ENCODE measurements at places on chromosomes 5 and 9.
A peak's percentile ranks its signal among the peaks of the same experiment; 100 is the strongest.

GRCh38 chr9:134916161-134916665, 1.5 kb downstream of the FCN1 start:
- DNase-seq: no peak

- no peak for DNase-seq
Measured at GRCh38 chr9:71752928-71753327, 15.4 kb downstream of the CEMIP2 start.

DNA sequence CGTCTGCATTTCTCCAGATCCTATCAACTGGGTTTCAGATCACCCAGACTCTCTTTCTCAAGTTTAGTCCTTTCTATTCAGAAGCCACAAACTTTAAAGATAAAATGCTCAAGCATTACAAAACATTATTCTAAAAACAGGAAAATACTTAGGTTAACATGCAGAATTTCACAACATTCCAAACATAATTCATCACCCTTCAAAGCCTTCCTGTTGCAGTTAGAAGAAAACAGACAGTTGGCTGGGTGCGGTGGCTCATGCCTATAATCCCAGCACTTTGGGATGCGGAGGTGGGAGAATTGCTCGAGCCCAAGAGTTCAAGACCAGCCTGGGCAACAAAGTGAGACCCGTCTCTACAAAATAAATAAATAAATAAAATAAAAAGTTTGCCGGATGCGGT, 7.7 kb upstream of the OCLN start:
- no peak for DNase-seq

GRCh38 chr5:57184322-57184721, 10.5 kb downstream of the GPBP1 start:
- DNase-seq: peak; percentile 29

DNA sequence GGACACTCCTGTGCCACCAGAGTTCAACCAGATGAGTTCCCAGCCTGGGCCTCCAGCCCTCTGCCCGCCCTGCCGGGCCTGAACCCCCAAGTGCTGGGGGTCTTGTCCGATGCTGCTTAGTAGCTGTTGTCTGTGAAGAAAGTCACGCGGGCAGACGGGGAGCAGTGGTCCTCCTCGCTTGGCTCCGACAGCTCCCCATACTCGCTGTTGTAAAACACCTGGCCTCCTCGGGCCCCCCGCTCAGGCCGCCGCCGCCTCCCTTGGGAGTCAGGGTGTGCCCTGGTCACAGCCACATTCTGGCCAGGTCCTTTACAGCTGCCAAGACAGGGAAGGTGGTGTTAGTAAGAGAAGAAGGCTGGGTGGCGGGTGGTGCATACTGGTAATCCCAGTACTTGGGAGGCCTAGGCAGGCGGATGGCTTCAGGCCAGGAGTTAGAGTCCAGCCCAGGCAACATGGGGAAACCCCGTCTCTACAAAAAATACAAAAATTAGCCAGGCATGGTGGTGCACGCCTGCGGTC, 11.8 kb upstream of the SCGB3A1 start:
- DNase-seq: no peak

GRCh38 chr9:109010746-109011145, 2.6 kb downstream of the CTNNAL1 start:
- peak; percentile 66 for DNase-seq

- DNase-seq: no peak
Measured at GRCh38 chr5:109242518-109242917, 167.3 kb downstream of the PJA2 start.

GRCh38 chr5:1019001-1019905, 10.7 kb downstream of the NKD2 start:
- no peak for DNase-seq

DNA sequence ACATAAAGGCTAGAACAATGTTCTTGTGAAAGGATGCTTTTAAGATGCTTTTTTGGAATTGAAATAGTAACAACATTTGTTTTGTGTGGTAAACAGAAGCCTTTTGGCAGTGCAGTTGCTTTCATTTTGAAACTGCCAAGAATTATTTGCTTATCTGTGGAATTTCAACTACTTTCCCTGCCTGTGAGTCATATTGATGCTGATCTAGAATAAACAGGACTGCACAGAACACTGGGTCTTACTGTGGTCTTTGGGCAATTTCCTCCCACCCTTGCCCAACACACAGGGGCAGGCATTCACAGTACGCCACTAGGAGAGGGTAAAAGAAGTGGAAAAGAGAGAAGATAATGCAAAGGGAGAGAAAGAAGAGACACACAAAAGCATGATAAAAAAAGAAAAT, 483.7 kb downstream of the ELAVL2 start:
- no peak for DNase-seq

DNA sequence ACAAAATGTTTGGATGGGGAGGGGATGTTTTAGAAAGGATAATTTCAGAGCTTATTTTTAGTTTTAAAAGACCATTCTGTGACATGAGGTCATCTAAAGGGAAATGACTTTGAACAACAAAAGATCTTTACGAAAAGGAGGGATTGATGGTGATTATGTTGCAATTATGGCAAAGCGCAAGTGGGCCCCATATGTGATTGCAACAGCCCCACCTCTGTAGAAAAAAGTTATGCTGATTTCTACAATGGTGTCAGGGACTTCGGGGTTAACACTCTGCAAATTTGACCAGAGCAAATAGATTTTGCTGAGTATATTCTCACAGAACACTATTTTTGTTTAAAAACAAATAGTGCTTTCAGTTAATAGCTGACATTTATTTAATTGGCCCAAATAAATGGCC, 312.8 kb downstream of the NSG2 start:
- no peak for DNase-seq

DNA sequence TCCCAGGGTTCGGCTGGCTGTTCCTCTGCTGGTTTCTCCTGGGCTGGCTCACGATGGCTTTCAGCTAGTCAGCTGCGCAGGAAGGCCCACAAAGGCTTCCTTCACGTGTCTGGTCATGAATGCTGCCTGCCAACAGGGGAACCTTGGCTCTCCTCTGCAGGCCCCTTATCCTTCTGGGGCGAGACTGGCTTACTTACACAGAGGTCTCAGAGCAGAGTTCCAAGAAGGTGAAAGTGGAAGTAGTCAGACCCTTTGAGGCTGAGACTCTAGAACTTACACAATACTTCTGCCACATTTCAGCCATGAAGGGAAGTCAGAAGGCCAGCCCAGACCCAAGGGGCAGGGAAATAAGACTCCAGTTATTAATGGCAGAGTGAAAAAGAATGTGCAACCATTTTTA, 99.5 kb downstream of the LHFPL2 start:
- no peak for DNase-seq

DNA sequence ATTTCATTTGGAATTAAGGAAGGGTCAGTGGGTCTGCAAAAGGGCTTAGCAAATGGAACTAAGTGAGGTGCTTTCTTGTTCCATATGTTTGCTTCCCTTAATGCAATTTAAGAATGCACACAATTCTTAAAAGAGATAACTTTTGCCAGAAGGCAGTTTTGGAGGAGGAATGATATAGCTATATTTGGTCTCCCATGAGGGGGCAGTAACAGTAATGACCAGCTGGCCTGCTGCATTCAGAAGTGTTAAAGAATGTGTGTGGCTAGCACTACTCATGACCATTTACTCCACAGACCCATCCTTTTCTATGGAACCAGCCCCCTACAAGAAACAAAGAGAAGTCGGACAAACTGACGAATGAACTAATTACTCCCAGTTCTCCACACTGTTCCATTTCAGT, 638.9 kb downstream of the RAB3C start:
- DNase-seq: no peak

DNA sequence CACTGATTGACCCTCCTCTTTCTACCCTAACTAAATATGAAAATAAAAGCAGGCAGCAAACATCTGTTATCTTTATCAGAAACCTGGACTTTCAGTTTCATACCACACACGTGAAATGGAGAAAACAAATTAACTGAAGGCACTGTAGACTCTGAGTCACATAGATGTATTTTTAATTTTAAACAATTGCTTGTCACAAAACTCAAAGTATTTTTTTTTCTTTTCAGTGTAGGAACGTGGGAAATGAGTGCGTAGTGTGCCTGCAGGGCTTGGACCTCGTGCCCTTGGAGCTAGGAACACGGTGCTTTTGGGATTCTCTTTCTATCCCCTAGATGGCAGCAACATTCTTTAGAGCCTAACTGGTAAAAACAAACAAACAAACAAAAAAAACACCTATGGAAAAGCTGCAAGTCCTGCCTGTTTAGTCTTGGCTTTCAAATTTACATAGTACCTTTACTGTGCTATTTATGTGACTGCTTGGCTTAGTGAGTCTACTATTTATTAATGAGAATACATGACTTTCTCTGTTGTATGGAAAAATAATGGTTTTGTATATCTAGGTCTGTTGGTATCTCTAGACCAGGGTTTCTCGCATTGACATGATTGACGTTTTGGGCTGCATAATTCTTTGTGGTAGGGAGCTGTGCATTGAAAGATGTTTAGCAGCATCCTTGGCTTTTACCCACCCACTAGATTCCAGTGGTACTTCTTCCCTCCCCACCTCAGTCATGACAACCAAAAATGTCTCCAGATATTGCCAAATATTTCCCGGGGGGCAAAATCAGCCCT, 16.8 kb upstream of the ACTBL2 start:
- peak; percentile 65 for DNase-seq

- DNase-seq: no peak
Measured at GRCh38 chr5:7422316-7423106, 26.6 kb downstream of the ADCY2 start.

GRCh38 chr5:177498013-177498787, 796 bp upstream of the PDLIM7 start:
- DNase-seq: no peak

DNA sequence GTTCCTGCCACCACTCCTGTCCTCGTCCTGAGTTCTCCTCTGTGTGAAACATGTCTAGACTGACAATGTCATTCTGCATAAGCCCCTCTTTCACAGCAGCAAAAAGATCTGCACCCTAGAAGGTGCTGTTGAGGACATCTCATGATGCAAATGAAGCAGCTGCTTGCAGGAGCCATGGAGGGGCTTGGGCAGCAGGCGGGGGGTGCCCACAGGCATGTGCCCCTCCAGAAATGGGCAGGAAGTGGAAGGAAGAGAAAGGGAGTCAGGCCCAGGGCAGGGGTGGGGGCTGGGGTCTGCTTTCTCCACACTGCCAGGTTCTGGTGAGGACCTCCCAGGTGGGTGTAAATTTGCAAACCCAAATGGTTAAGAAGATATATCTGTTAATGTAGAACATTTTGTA, 54.5 kb upstream of the KCNMB1 start:
- DNase-seq: no peak

- peak; percentile 28 for DNase-seq
Measured at GRCh38 chr5:113804264-113804663, 290.8 kb downstream of the YTHDC2 start.

- DNase-seq: no peak
Measured at GRCh38 chr5:8376478-8376877, 507.5 kb downstream of the MTRR start.

GRCh38 chr9:91720751-91721705, 229.0 kb downstream of the ROR2 start:
- DNase-seq: no peak

- no peak for DNase-seq
Measured at GRCh38 chr9:115397591-115398312, 279.8 kb upstream of the TNC start.

DNA sequence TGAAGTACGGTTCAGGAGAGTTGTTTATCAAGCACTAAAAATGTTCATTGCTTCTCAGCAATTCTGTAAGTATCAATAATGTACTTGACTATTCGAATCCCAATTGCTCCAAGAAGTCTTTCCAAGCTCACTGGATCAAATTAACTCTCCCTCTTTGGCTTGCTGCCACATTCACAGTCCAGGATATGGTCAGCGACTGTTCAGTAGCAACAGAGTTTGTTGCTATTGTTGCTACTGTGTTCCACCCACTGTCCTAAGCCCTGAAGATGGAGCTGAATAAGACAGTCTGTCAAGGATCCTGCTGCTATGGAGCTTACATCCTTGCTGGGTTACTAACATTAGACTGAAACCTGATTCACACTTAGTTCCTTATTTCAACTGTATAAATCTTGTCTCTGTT, 110.8 kb downstream of the FGF10 start:
- no peak for DNase-seq

- peak; percentile 93 for DNase-seq
Measured at GRCh38 chr5:138336952-138337684, 948 bp upstream of the FAM53C start.

GRCh38 chr5:64145216-64145895, 20.3 kb upstream of the RNF180 start:
- no peak for DNase-seq

GRCh38 chr5:157648275-157648990, 3.8 kb downstream of the SOX30 start:
- DNase-seq: no peak

DNA sequence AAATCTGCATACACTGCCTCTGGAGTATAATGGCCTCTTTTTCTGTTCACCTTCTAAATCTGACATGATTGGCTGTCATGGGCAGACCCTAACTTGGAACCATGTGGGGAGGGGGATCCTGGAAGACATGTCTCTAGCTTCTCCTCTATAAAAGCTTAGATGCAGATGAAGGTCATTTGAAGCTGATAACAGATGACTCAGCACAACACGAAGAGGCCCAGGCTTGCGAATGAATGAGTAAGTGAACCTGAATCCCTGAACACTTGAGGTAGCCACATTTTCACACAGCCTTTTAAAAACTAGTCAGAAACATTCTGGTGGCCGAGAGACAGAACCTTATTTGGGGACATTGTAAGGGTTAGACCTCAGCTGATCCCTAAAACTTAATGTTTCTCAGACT, 282.6 kb downstream of the ELAVL2 start:
- DNase-seq: peak; percentile 52

- DNase-seq: no peak
Measured at GRCh38 chr9:110126499-110126941, 81.4 kb downstream of the C9orf152 start.

DNA sequence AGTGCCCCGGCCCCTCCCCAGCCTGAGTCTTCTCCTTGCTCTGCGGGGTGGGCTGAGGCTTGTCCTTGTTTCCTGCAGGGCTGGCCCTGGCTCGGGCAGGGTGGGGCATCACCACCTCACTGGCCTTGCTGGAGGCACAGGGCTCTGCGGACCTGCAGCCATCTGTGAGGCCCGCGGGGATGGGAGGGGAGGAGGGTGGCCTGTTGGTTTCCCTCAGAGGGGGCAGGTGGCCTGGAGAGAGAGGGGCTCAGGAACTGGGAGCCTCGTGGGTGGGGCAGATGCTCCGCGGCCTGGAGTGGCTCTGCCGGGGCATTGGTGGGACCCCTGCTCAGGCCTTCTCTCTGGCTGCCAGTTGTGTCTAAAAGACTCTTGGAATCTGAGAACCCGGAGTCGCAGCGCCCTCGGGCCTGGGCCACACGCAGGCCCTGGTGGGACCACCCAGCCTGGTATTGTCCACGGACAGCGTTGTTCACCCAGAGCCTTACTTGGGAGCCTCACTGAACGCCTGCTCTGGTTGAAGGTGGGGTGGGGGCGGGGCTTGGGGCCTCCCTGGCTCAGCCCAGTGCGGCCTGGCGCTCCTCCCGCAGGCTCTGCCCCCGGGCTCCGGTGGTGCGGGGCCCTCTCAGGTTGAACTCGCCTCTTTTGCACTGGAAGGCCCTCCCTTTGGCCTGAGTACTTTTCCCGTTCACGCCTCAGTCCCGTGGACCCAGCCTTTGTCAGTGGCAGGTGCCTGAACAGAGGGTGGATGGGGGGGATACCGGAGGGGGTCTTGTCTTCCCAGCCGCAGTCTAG, 111.3 kb downstream of the RXRA start:
- DNase-seq: no peak

GRCh38 chr5:176629853-176630680, at the start of the genes EIF4E1B and SNCB:
EIF4E1B (plus strand) TSS chr5:176630675; CDS start chr5:176642788, 12,113 bp downstream.
SNCB (minus strand) TSS chr5:176630534; CDS start chr5:176629654, 880 bp downstream.
- DNase-seq: peak; percentile 72

GRCh38 chr5:151318850-151319732, 15.5 kb upstream of the SLC36A3 start:
- DNase-seq: no peak

- DNase-seq: no peak
Measured at GRCh38 chr5:161545344-161546094, 1.0 kb downstream of the GABRB2 start.

GRCh38 chr5:156824800-156825199, 25.3 kb upstream of the PPP1R2B start:
- DNase-seq: peak; percentile 28
